Activated naive CD4-positive, alpha-beta T cell (primary cell): ENCODE measurements at places on chromosomes 2 and 18.

GRCh38 chr2:160703648-160704585, 210.3 kb upstream of the RBMS1 start:
- no peak for DNase-seq

DNA sequence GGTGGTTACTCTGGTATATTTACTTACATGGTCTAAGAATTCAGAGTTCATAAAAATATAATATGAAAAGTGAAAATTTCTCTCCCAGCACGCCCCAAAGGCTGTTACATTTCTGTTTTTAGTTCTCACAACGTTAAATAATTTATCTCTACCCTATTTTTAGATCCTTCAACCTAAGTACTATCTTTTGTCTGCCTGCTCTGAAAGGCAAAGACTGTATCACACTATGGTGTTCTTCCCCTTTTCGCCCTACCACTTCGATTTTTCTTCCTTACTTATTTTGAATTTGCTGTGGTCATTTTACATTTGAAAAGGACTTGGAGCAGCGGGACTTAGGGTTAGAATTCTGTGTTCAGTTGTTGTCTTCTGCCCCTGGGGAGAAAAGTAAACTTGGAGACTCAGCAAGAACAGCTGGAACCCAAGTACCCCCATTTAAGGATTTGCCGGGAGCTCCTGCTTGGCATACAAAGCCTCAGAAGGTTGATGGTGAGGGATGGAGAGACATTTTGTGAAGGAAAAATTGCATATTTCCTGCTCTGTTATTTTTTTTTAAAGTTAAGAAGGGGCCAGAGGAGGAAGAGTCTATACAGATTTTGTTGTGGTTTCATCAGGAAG, 19.0 kb downstream of the ADAM23 start:
- no peak for DNase-seq

DNA sequence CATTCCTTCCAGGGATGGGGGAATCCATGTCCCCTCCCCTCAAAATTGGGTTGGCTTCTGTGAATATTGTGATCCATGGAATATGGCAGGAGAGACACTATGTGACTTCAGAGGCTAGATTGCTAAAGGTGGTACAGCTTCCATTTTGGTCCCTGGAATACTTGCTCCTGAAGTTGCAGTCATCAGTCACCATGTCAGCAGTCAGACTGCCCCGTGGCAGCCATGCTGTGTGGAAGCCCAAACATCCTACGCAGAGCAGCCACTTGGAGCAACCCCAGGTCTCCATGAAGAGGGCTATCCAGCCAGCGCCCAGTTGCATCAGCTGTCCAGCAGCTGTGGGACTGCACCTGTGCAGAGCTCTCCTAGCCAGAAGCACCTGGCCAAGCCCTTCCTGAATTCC, 15.8 kb upstream of the KDSR start:
- no peak for DNase-seq

DNA sequence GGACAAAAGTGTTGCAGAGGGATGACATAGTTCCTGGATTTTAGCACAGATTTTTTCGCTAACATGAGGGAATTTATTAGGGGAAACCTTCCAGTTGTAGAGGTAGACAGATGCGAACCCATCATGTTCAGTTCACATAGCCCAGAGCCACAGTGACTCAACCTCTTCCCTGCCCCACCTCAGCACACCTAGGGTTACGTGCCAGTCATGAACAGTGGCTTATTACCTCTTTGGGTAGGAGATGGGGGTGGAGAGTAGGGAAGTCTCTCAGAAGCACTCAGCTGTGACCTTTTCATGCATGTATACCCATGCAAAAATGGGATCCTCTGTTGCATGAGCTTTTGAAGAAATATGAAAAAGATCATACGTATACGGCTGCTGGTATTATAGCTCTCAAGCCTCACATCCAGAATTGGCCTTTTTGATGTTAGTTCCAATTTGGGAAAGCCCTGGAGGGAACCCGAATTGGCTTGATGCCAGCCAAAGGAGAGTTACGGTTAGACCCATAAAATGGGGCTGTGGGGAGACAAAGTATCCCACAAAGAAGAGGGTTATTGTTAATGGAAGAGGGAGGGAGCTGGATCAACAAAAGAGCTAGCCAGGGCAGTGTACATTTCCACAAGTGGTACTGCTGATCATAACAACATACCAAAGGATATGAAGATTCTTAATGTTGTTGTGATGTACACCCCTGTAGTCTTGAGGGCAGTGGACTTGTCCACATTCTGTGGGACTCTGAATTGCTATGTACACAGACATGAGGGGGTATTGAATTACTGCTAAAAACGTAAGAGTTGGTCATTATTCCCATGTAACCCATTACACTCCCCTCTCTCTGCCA, 4.9 kb downstream of the TANC1 start:
- no peak for DNase-seq
